COR-L47 (cell line): ENCODE measurements at places on chromosomes 12 and 14.
A peak's percentile ranks its signal among the peaks of the same experiment; 100 is the strongest.

GRCh38 chr12:4164188-4164558 lies 109.4 kb upstream of the CCND2 start:
- DNase-seq, result no peak

- DNase-seq, result no peak
Measured at GRCh38 chr12:94405413-94406116, 54.1 kb downstream of the CEP83 start.

DNA sequence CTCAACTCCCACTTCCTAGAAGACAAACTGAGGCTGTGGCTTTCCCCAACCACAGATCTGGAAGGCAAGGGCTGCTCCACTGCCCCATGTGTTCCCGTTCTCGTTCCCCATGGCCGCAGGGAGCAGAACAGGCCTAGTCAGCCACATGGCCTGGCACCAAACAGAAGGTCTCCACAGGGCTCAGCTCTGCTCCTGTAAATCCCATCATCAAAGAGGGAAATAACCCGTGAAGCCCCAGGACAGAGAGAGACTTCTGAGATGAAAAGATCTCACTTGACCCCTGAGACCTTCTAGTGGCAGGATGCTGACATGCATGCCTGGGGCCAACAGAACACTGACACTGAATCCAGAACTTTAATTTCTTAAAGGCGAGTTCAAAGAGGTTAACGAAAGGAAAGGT lies 68.9 kb downstream of the BCL11B start:
- no peak for DNase-seq

- DNase-seq, result peak; percentile 37
Measured at GRCh38 chr14:99192028-99192621, 79.9 kb downstream of the BCL11B start.

GRCh38 chr14:81455390-81455789 lies 55.3 kb upstream of the STON2 start:
- DNase-seq, result no peak

DNA sequence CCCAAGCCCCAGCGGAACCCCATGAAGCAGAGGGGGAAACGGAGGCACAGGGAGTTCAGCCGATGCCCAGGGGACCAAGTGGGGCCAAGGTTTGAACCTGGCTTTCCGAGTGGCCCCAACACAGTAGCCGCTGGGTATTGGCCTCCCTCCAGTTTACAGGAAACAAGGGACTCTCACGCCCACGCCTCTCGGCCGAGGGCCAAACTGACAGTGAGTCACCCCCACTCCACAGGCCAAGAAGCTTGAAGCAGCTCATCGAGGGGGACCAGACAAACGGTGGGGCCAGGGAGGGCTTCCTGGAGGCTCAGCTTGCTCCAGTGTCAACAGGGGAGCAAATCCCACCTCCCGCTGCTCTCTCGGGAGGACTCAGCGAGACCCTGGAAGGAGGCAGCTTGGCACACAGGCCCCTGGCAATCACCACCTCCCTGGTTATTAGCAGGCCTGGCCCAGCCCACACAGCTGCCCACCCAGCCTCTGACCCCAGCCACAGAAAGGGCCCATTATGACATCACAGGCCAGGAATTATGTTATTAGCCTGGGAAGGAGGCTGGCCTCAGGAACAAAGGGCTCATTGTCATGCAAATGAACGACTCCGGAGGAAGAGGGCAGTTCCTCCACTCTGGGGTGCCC lies 54.6 kb downstream of the NCOR2 start:
- DNase-seq, result peak; percentile 94

DNA sequence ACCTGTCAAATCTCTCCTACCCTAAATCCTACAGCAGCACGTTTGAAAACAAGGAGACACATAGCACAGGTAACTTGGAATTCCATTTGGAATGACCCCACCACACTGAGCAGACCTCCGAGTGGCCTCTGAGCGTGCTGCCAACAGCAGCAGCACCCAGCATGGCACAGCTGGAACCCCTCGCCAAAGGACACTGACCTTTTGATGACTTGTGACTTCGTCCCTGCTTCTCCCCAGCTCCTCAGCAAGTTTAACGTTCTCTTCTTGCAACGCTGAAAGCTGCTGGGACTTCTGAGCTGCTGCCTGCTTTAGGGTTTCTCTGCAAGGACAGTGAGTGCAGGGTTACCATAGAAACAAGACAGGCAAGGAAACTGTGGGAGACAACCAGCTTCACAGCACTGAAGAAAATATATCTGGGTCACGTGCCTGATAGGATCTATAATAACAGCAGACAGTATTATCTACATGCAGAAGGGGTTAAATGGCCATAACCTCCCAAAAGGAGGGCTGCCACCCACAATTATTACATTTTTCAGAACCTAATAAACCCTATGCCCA lies 43.3 kb upstream of the VPS33A start:
- DNase-seq, result no peak

DNA sequence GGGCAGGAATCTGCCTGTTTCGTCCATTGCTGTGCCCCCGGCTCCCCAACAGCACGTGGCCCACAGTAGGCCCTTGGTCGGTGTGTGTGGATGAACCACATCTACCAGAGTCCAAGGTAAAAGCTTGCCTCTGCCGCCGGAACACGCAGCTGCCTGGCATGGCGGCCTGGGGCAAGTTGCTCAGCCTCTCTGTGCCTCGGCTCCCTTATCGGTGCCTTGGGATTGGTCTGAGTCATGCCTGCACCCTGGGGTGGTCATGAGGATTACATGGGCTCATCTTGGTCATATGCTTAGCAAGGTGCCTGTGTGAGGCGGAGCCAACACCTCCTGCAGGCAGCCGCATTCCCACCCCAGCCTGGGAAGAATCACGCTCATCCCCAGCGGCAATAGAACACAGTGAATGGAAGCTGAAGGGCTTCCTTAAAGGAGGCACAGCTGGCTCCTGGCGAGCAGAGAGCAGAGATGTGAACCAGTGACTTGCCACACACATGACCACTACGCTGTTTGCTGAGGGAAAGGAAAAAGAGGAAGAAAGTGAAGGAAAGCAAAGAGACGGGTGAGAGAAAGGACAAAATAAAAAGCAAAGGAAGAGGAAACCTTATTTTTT lies 5.5 kb upstream of the SCARB1 start:
- DNase-seq, result no peak

DNA sequence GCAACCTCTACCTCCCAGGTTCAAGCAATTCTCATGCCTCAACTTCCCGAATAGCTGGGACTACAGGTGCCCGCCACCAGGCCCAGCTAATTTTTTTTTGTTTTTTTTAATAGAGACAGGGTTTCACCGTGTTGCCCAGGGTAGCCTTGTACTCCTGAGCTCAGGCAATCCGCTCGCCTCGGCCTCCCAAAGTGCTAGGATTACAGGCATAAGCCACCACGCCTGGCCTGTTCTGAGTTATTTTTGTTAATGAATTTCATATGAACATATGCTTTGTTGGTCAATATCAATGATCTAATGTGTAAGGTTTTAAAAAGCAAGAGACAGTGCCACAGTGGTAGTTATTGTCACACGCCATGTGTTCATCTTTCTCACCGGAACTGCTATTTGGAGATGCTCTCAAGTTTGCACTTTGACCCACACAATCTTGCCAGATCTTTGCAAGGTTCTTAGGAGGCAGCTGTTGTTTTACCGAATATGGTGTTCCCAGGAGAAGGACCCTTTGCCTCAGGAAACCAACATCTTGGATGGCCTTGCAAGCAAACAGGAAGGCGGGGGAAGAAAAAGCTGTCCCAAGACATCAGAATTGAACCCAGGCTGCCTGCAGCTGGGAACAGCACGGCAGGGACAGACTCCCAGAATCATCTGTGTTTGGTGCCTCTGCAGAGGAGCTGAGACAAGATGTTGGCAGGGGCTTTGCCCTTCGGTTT lies 30.0 kb downstream of the GALNT16 start:
- no peak for DNase-seq

DNA sequence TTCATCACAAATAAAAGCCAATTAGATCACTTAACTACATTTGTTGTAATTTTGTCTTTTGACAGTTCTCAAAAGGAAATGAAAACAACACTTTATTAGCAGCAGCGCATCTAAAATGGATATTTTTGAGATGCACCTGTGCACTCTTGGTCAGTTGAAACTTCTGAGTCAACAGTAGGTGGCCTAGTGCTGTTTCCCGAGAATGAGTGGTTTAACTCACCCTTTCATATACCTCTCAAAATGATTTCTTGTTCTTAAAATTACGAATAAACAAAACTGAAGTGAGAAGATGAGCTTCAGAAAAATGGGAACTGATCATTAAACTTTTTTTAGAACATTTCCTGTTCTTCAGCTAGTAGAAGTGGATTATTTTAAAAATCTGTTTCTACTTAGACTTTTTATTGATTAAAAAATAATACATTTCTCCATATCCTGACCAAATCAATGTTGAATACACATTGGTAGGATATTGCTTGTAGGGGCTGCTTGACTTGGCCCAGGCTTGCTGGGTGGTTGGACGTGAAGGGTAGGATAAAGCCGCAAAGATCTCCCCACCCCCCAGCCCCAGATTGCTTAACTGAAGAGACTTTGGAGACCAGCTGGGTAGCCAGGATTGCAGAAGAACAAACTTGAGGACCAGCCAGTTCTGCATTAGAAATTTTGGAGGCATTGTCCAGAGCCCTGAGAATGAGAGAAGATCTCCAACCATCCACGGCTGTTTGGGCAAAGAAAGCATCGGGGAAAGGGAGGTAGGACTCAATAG lies 22.3 kb upstream of the STK38L start:
- no peak for DNase-seq

- DNase-seq, result no peak
Measured at GRCh38 chr14:69439521-69440270, 41.2 kb downstream of the SLC39A9 start.
